Globus pallidus (tissue), 1 donor: ENCODE measurements at places on chromosomes 3 and 15.

- DNase-seq: no peak
These were observed 5.0 kb downstream of the CMTM8 start for GRCh38 chr3:32243519-32243918.

DNA sequence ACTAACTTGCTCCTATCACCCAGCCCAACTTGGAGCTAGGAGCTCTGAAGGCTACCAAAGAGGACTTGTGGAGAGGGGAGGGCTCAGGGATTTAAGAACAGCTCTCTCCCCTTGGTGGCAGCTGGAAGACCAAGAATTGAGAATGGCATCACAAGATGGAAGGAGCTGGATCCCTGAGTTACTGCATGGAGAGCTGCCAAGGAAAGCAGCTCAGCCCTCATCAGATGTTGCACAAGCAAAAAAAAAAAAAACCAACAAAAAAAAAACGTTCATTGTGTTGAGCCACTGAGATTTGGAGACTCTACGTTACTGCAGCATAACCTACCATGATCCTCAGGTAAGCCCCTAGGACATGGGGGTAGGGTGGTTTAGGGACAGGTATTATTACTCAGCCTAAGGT lies 41.0 kb downstream of the ITGB5 start:
- no peak for DNase-seq

- no peak for DNase-seq
These were observed 12.6 kb upstream of the SLMAP start for GRCh38 chr3:57743496-57743895.

- DNase-seq: no peak
These were observed 28.8 kb upstream of the CORO2B start for GRCh38 chr15:68550004-68550403.

DNA sequence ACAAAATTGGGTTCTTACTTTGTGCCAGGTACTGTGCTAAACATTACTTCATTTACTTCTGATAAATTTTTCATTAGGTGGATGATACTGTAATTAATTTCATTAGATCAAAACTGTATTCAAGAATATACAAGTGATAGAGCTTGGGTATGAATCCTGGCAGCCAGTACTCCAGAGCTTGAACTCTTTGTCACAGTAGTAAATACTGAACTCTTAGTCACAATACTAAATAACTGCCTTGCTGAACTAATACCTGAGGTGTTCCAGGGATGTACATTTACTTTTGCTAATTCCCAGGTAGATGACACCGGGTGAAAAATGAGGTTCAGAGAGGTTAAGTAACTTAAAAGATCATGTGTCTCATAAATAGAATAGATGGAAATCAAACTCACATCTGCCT lies 20.3 kb downstream of the FXR1 start:
- no peak for DNase-seq
